ENCODE measurements at places on chromosomes 3 and 15. TPM values are rescaled to one million over a fixed set of nuclear protein-coding genes. Genes with fewer than 3 reads are reported as not detected.

The CHRFAM7A gene
- total RNA-seq = not detected

The CCDC39 gene
- not detected for total RNA-seq

The EIF4A2 gene
- 541 TPM for total RNA-seq

The DUOXA2 gene
- not detected for total RNA-seq

GRCh38 chr3:71714595-71714994 lies 10.6 kb downstream of the EIF4E3 start:
- H3K4me3 ChIP-seq = no peak overlapping the region
- no peak for DNase-seq
- H3K27ac ChIP-seq = no peak overlapping the region
- no peaks in the 10 kb centered on the region for H3K27me3 ChIP-seq
- no peaks in the 10 kb centered on the region for H3K36me3 ChIP-seq

DNA sequence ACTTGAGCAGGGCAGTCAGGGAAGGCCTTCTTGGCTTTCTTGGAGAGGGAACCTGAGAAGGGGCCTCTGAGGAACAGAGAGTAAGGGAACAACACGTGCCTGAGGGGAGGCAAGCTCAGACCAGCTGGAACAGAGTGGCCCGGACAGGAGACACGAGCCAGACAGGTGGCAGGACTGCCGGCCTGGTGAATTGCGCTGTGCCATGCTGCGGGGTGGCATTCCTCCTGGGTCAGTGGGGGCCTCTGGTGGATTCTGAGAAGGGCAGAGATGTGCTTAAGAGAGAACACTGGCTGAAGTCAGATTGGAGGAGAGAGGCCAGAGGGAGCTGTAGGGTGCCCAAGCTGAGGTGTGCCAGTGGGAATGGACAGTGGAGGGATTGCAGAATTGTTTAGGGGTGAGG lies 4.9 kb downstream of the CHAC1 start:
- H3K4me1 ChIP-seq = peaks cover 18% of the 10 kb centered on the region
- H3K36me3 ChIP-seq = no peaks in the 10 kb centered on the region
- no peaks in the 10 kb centered on the region for H3K27me3 ChIP-seq
- no peak overlapping the region for H3K4me3 ChIP-seq

- no peaks in the 10 kb centered on the region for H3K27me3 ChIP-seq
- H3K36me3 ChIP-seq = no peaks in the 10 kb centered on the region
- no peak for DNase-seq
- H3K27ac ChIP-seq = no peak overlapping the region
Observed at GRCh38 chr3:103189941-103190340, 755.1 kb downstream of the ZPLD1 start.

The RTP4 gene
- 3.4 TPM for total RNA-seq

The ROPN1 gene
- not detected for total RNA-seq

The BTLA gene
- total RNA-seq = not detected

- H3K36me3 ChIP-seq = peaks cover 19% of the 10 kb centered on the region
- H3K4me3 ChIP-seq = peak overlapping the region; percentile 59
- no peaks in the 10 kb centered on the region for H3K27me3 ChIP-seq
- peak overlapping the region; percentile 95 for H3K27ac ChIP-seq
- peaks cover 64% of the 10 kb centered on the region for H3K4me1 ChIP-seq
- DNase-seq = no peak
Observed at GRCh38 chr3:197713477-197713822, 23.3 kb downstream of the RUBCN start.

GRCh38 chr15:69562116-69562515 lies 109.5 kb downstream of the RPLP1 start:
- H3K4me3 ChIP-seq = no peak overlapping the region
- H3K36me3 ChIP-seq = no peaks in the 10 kb centered on the region
- H3K4me1 ChIP-seq = no peaks in the 10 kb centered on the region
- no peaks in the 10 kb centered on the region for H3K27me3 ChIP-seq
- H3K27ac ChIP-seq = no peak overlapping the region
- no peak for DNase-seq

DNA sequence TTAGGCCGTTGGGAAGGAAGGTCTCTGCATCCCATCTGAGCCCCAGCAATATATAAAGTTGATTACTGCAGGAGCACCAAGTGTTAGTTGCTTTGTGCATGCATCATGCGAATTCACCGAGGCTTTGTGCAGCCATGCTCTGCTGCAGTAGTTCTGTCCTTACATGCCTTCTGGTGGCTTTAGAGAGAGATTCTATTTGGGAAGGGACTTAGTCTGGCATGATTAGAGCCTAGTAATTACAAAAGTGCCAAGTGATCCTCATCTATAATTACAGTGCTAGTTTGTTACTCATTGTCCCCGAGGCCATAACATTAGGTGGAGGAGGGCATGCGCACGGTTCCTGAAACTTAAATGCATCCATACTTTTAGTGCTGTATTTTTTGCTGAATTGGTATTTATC lies 353.6 kb downstream of the CNTN4 start:
- DNase-seq = no peak
- H3K4me1 ChIP-seq = no peaks in the 10 kb centered on the region
- no peak overlapping the region for H3K4me3 ChIP-seq
- no peak overlapping the region for H3K27ac ChIP-seq

- no peak overlapping the region for H3K27ac ChIP-seq
- H3K27me3 ChIP-seq = peaks cover 2% of the 10 kb centered on the region
- DNase-seq = no peak
- H3K36me3 ChIP-seq = no peaks in the 10 kb centered on the region
Observed at GRCh38 chr3:121274411-121274810, 271.4 kb downstream of the POLQ start.

- no peaks in the 10 kb centered on the region for H3K36me3 ChIP-seq
- DNase-seq = no peak
- no peak overlapping the region for H3K4me3 ChIP-seq
- no peaks in the 10 kb centered on the region for H3K4me1 ChIP-seq
- H3K27ac ChIP-seq = no peak overlapping the region
Observed at GRCh38 chr3:69214241-69214640, 91.8 kb upstream of the LMOD3 start.

GRCh38 chr15:67397139-67397538 lies 123.8 kb upstream of the C15orf61 start:
- H3K4me3 ChIP-seq = no peak overlapping the region
- H3K27ac ChIP-seq = no peak overlapping the region
- H3K4me1 ChIP-seq = peaks cover 41% of the 10 kb centered on the region
- no peaks in the 10 kb centered on the region for H3K27me3 ChIP-seq
- no peaks in the 10 kb centered on the region for H3K36me3 ChIP-seq

GRCh38 chr3:15220661-15221060 lies 14.6 kb downstream of the CAPN7 start:
- peaks cover 51% of the 10 kb centered on the region for H3K36me3 ChIP-seq
- H3K27ac ChIP-seq = no peak overlapping the region
- no peaks in the 10 kb centered on the region for H3K27me3 ChIP-seq
- no peak for DNase-seq
- H3K4me1 ChIP-seq = peaks cover 30% of the 10 kb centered on the region

The CD276 gene
- total RNA-seq = not detected

- H3K4me1 ChIP-seq = peaks cover 16% of the 10 kb centered on the region
- H3K4me3 ChIP-seq = no peak overlapping the region
- DNase-seq = no peak
- no peaks in the 10 kb centered on the region for H3K27me3 ChIP-seq
Observed at GRCh38 chr3:103991-104390, 92.6 kb upstream of the CHL1 start.

GRCh38 chr3:32978331-32978730 lies 26.9 kb downstream of the CCR4 start:
- no peaks in the 10 kb centered on the region for H3K4me1 ChIP-seq
- no peak overlapping the region for H3K4me3 ChIP-seq
- H3K27me3 ChIP-seq = no peaks in the 10 kb centered on the region
- DNase-seq = no peak
- no peak overlapping the region for H3K27ac ChIP-seq
- no peaks in the 10 kb centered on the region for H3K36me3 ChIP-seq

Measured in Karpas-422 (cell line).